T-cell (primary cell): ENCODE measurements at places on chromosomes 6 and 20.

- no peak for DNase-seq
Observed at GRCh38 chr20:23082846-23083552, 3.1 kb downstream of the CD93 start.

DNA sequence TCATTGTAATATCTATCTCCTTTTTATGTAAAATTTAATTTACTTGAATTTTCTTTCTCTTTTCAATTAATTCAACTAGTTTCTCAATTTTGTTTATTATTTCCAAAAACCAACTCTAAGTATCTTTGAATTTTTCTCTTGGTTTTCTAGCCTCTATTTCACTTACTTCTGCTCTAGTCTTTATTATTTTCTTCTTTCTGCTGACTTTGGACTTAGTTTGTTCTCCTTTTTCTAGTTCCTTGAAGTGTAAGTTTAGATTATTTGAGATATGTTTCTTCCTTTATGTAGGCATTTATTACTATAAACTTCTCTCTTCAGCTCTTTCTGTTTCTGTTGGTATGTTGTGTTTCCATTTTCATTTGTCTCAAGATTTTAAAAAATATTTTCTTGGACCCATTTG is 70.8 kb downstream of the TNFAIP3 start:
- no peak for DNase-seq

GRCh38 chr20:25553819-25554296 is 31.5 kb downstream of the NINL start:
- no peak for DNase-seq

DNA sequence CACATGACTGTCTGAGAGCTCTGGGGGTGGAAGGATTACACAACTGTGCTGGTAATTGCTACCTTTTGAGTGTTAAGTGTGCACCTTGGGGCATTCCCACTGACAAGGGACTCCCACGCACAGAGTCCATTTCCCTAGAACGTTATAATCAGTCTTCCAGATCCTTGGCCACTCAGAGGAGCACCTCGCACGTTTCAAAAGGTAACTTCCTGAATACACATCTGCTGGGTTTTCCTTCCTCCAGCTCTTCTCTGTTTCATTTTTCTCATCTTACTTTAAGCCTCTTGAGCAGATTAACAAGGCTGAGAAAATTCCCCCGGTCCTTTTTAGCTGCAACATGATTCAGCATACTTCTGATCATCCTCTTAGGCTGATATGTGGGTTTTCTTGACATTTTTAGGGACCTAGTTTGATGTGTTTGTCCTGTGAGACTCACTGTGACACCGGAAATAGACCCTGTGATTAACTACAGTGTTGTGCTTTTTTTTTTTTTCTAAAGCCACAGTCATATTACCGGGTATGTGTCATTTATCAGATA is 98.4 kb upstream of the DUSP22 start:
- DNase-seq = no peak

GRCh38 chr20:15256676-15257568 is 919.5 kb upstream of the FLRT3 start:
- no peak for DNase-seq

DNA sequence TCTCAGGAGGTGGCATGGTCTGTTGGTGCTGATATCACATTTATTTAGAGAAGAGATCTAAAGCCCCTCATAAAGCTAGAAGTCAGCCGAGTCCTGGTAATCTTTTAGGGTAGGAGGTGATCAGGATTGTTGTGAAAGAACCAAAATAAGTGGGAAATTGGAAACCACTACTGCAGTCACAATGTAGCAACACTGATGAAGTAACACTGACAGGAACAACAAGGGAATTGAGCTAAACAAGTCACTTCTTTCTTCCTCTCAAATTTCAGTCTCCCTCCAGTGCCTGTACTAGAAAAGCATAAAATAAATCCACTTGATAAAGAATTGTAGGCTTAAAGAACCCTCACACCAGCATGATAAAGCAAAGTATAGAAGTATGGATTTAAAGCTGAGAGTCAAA is 1509.0 kb downstream of the GRIK2 start:
- DNase-seq = no peak

DNA sequence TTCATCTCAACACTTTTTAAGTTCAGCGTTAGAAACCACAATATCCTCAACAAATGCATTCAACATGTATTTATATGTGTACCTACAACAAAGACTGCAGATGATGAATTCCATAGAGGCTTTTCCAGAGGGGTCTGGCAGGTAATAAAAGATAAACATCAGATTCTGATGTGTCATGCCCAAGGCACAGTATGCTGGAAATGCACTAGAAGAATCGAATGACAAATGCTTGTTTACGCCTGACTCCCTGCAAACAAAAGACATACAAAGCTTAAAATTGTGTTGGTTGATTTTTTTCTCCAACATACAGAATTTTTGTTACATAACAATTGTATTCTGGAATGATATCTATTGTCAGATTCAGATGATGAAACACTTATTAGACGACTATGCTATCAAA is at the start of gene LGSN:
LGSN (minus strand) TSS at position 45 of the 400 bp plus-strand sequence; CDS start at position 5, 40 bp downstream.
- DNase-seq = no peak

DNA sequence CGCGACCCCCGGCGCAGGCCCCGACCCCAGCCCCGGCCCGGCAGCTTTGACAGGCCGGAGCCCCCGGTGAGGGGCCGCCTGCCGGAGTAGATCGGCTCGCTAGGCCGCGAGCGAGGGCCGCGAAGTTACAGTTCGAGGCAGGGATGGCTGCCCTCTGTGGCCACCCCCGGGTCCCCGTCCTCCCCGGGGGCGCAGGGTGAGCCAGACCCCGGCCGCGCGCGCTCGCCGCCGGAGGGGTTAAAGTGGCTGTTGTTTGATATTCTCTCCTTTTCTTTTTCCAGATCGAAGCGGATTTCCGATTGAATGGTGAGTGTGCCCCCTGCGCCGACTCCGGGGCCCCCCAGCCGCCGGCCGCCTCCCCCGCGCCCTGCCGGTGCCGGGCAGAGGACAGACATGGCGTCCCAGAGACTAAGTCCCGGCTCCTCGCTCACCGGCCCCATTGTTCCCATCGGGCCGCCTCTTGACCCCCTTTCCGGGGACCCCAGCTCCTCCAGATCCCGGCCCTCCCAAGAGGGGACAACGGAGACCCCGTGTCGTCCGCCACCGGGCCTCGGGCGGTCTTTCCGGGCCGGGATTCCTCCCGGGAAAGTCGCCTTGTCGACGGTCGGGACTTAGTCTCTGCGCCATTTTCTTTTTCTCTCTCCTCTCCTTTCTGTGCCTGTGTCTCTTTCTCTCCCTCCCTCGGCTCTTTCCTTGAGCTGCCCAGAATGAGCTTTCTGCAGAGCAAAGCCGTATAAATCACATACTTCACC is 704 bp downstream of the TOP1 start:
- peak; percentile 20 for DNase-seq
